ENCODE measurements at places on chromosomes 5 and 9.

GRCh38 chr5:177364159-177364962, 6.6 kb downstream of the RGS14 start:
- no peak for DNase-seq

DNA sequence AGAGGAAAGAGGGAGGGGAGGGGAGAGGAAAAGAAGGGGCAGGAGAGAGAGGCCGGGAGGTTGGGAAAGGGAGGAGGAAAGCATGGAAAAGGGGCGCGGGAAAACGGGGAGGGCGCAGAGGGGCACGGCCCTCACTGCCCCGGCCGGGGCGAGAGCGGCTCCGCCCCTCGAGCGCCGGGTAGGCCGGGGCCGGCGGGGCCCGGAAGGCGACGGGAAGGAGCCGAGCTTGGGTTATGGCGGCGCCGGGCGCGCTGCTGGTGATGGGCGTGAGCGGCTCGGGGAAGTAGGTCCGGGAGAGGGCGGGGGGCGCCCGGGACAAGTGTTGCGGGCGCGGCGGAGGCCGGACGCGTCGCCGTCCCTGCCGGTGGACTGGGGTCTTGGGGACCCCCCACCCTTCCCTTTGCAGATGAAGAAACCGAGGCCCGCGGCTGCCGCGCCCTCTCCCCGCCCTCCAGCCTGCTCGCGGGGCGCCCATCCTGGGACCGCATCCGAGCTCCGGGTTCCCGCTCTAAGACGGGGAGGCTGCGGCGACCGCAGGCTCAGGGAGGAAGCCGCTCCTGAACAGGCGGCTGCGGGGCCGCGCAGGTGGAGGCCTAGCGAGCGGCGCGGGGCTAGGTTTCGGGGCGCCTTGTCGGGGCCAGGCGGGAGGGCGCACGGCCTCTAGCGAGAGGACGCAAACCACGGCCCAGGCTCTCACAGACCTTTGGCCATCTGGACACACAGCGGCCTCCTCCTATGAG, at the start of gene IDNK:
TSS of gene IDNK (plus strand) at position 205 of the 740 bp plus-strand sequence. CDS start at position 234, 29 bp downstream.
- DNase-seq = no peak

- no peak for DNase-seq
These were observed 95.9 kb upstream of the SLC25A48 start for GRCh38 chr5:135738564-135738875.

GRCh38 chr9:113154471-113154870, 3.7 kb downstream of the SLC31A2 start:
- DNase-seq = no peak

DNA sequence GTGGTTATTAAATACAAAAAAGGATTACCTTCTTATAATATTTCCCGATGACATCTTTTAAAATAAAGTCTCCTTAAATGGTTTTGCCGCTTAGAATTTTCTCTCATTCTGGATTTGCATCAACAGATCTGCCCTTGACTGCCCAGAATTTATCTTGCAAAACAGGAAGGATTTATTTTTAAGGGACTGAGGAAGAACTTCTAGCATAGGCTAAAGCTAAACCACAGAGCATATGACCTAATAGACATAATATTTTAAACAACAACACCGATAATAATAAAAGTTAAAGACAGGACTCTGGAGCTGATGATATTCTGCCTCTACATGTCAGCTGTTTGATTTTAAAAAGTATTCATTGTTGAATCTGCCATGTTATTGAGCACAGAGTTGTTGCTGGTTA, 145.3 kb upstream of the ADCY2 start:
- no peak for DNase-seq

DNA sequence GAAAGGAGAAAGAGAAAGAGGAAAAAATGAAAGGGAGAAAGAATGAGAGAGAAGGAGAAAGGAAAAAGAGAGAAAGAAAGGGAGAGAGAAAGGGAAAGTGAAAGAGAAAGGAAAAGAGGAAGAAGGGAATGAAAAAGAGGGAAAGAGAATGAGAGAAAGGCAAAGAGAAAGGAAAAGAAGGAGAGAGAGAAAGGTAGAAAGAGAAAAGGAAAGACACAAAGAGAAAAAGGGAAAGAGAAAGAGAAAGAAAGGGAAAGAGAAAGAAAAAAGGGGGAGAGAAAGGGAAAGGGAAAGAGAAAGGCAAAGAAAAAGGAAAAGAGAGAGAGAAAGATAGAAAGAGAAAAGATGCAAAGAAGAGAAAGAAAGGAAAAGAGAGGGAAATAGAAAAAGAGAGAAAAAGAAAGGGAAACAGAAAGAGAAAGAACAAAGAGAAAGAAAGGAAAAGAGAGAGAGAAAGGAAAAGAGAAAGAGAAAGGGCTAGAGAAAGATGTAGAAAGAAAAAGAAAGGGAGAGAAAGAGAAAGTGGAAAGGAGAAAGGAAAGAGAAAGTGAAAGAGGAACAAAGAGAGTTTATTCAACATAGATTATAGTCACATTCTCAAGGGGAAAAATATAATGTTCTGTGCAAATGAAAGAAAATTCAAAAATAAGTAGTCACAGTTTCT, 165.2 kb downstream of the TMEM38B start:
- no peak for DNase-seq
